Tibial artery (tissue), 4 donors: ENCODE measurements at places on chromosomes 12 and 14.

DNA sequence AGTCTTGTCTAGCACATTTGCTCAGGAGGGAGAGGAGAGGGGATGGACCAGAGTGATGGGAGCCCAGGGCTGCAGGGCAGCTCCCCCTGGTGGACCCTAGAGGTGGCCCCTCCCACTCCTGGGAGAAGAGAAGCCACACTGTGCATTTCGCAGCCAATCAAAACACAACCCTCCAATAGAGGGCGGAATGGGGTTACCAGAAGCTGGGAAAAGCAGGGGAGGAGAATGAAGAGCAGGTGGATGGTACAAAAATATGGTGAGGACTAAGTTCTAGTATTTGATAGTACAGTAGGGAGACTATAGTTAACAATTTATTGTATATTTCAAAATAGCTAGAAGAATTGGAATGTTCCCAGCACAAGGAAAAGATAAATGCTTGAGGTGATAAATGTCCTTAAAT is 23.6 kb downstream of the VASH1 start:
- peak; percentile 93 for DNase-seq

DNA sequence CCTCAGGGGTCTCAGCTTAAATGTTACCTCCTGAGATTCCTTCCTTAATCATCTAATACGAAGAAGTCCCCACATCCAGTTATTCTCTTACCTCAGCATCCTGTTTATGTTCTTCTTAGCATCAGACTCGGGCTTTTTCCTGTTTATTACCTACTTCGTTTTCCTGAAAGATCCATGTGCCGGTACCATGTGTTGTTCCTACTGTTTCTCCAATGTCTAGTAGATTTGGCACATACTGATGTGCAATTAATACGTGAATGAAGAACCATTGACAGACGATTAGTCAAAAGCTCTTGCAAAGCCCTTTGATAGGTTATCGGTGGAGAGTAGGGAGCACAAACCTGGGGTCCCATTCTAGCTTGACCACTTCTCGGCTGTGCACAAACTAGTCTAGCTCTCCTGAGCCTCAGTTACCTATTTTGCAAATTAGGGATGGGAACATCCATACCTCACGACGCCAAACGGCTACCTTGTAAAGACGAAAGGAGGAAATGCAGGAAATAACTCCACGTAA is 735 bp upstream of the MAPKAPK5 start:
- DNase-seq: no peak

DNA sequence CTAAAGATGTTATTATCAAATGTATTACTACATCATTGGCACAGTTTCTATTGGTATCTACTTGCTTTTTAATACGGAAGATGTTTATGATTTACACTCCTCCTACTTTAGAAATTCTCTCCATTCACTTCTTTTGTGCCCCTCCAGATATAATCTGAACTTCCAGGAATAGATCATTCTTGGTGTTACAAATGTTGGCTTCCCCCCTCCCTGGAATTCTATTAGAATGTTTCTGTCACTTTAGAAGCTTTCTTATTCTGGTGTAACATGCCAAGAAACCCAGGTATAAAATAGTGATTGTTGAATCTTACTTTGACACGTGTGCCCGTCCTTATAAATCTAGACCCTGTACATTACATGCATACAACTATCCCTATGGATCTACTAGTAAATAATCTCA is 1.2 kb upstream of the WDR20 start:
- DNase-seq: no peak

- DNase-seq: no peak
These were observed 101.3 kb upstream of the E2F7 start for GRCh38 chr12:77166696-77167095.

DNA sequence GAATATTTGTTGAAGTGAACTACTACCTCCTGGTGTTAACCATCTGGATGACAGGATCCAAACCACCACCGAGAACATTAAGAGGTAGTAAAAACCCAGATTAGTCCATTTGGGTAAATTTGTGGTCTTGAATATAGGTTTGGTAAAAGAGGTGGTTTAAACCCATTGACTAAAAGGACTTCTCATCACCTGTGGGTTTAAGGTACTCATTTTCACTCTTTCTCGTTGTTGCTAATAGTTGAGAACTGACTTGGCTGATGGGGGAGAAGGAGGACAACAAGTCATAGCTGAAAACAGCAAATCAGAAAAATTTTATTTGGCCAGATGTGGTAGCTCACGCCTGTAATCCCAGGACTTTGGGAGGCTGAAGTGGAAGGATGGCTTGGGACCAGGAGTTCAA is 59.2 kb downstream of the ACADS start:
- no peak for DNase-seq

GRCh38 chr12:14993117-14993516 is 20.3 kb downstream of the PDE6H start:
- DNase-seq: no peak

DNA sequence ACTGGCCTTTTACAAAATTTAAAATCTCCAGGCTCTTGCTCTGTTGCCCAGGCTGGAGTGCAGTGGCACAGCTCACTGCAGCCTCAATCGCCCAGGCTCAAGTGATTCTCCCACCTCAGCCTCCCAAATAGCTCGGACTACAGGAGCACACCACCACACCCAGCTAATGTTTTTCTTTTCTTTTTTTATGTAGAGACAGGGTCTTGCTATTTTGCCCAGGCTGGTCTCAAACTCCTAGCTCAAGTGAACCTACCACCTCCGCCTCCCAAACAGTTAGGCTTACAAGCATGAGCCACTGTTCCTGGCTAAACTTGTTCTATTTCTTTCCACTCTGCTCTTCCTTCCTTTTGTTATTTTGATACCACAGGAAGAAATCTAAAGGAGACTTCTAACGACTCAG is 15.2 kb downstream of the SYNJ2BP start:
- DNase-seq: no peak

DNA sequence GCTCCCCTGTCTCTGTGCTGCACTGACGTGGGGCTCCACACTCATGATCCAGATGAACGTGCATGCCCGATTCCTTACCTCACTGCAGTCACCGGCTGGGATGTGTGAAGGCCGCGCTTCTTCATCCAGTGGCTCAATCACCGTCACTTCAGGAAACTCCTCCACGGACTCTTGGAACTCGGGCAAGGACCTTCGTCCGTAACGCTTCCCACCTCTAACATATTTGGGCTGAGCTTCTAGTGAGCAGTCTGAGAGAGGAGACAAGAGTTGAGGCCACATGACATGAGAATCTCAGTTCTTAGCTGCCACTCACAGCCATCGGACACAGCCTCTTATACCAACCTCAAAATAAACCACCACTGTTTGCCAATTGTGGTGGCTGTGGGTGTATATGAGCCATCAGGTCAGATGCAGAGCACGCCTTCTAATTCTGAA is 38.3 kb downstream of the NIN start:
- DNase-seq: no peak

- DNase-seq: peak; percentile 48
These were observed 87.1 kb upstream of the ZFP36L1 start for GRCh38 chr14:68879841-68880575.

DNA sequence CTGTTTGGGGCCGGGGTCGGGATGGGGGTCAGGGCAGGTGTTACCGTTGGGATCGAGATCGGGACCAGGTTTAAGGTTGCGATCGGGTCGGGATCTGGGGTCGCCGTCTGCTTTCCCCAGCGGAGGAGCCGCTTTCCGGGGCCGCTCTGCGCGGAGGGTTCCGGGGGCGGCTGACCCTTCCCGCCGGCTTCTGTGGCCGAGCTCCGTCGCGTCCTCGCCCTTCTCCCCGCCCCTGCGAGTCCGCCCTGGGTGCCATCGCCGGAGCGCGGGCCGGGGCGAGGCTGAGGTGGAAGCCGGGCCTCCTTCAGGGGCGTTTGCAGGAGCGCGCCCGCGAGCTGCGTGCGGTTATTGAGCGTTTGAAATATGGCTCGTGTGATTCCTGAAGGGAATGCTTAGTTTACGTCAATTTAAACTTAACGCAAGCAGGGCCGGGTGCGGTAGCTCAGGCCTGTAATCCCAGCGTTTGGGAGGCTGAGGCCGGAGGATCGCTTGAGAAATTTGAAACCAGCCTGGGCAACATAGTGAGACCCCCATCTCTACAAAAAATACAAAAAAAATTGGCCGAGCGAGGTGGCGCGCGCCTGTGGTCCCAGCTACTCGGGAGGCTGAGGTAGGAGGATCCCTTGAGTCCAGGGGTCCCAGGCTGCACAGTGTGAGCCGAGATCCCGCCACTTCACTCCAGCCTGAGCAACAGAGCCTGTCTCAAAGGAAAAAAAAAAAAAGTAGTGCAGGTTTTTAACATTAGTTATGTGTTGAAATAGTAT is 620 bp downstream of the PGAM5 start:
- DNase-seq: no peak

GRCh38 chr12:38954238-38954873 is 49.0 kb upstream of the CPNE8 start:
- no peak for DNase-seq

DNA sequence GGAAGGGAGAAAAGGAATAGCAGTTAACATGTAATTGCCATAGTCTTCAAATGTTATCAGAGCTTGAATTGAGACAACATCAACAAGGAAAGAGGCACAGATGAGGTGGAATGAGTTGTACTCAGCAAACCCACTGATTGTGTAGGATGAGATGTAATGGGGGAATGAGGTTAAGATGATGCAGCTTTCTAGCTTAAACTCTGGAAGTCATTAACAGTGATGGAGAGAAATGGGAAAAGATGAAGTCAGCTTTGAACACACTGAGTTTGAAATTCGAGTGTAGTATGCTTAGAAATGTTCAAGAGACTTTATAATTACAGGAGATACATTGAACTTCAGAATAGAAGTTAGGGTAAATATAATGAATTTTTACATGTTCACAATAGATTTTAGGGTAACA is 106.9 kb downstream of the PRKD1 start:
- DNase-seq: no peak

DNA sequence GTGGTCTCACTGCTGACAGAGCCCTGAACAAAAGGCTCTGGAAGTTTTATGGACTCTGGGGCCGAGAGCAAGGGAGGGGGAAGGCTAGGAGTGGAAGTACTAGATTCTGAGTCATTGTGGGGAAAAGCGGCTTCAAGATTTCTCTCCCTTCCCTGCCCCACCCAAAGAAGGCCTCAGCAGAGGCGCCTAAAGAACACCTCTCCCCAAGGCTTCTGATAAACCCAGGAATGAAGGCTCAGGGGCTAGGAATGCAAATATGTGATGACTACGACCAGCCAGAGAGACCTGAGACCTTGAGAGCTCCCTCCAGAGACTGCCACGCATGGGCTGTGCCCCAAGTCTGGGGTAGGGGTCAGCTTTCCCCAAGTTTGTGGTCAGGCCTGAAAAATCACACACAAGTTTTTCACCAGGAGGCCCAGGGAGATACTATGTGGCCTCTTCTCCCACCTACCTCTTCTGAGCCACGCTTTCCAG is 130.7 kb upstream of the HIF1A start:
- DNase-seq: no peak

DNA sequence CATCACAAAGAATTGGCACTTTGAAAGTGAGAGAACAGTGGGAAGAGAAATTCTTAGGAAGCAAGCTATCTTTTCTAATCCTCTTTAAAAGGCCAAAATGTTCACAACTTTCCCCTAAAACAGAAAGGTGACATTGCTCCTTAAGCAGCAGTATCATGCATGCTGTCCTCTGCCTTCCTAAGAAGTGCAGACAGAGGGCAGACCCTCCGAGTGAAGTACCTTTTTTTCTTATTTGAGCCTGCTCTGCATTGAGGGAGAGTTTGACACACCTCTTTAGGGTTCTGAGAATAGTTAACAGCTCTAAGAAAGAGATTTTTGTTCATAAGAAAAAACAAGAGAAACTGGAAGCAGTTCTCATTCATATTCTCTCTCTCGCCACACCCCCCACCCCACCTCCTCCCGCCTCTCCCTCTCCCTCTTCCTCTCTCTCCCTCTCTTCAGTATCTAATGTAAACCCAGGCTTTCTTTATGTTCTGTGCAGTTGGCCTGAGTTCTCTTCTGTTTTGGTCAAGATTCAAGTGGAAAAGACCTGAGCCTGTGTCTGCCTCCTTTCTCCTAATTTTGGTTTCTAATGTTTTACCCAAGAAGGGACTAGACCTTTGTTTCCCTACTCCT is 709.1 kb downstream of the DIO2 start:
- no peak for DNase-seq

DNA sequence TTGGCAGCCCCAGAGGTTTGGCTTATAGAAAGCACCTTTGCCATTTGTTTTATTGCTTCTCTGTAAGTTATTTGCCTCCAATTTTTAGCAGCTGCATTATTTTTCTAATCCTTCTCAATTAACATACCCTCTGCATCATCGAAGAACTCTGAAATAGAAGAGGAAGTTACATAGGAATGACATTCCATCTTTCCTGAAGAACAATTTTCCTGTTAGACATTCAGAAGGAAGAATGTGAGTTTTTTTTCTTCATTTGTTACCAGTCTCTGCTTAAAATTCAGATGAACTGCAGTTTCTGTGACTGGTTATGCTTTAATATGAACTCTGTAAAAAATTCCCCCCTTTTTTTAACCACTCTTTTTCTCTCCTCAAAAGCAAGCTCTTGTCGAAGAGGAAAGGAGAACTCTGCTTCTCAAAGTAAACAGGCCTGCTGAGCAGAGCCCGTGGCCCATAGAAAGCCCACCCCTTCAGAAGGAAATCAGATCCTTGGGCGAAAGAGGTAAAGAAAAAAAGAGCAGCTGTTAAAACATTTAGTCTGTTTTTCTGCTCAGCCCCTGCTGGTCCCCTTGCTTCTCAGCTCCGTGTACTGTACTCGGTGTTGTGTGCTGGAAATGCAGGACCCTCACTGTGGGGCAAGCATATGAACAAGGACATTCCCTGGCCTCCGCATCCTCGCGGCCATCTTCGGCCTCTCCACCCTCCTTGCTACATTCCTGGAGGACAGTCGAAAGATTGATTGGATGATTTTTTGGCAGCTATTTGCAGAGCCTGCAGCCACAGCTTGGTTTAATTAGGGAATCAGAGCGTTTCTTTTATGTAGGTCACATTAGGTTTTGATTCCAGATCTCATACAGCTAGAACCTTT is 164.4 kb upstream of the LRIG3 start:
- DNase-seq: no peak

GRCh38 chr14:32565256-32565655 is 236.2 kb downstream of the AKAP6 start:
- DNase-seq: no peak

DNA sequence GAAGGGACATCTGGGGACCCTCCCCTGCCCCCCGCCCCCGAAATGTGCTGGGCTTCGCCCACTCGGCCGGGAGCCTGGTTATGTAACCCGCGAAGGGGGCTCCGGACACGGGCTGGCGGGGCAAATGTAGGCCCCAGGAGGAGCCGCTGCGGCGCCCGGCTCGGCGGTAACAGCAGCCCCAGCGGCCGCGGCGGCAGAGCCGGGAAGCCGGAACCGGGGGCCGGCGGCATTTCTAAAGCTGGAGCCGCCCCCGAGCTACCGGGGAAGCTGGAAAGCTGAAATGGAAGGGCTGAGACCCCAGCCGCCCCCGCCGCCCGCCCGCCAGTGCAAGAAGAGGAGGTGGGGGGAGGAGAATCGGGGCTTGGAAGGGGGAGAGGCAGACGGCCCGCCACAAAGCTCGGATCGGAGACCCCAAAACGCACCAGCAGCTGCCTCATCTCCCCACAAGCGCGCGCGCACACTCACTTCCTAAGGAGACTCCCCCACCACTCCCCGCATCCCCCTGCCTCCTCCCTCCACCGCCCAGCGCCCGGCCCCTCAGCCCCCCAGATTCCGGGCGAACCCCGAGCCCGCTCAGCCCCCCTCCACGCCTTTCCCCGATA is 1.5 kb downstream of the KDM2B start:
- DNase-seq: peak; percentile 71

- no peak for DNase-seq
These were observed 109.4 kb upstream of the ATF7IP start for GRCh38 chr12:14256121-14256520.

GRCh38 chr12:54489857-54490256 is 7.7 kb upstream of the NCKAP1L start:
- DNase-seq: no peak
